ENCODE measurements at places on chromosomes 7 and 10.

DNA sequence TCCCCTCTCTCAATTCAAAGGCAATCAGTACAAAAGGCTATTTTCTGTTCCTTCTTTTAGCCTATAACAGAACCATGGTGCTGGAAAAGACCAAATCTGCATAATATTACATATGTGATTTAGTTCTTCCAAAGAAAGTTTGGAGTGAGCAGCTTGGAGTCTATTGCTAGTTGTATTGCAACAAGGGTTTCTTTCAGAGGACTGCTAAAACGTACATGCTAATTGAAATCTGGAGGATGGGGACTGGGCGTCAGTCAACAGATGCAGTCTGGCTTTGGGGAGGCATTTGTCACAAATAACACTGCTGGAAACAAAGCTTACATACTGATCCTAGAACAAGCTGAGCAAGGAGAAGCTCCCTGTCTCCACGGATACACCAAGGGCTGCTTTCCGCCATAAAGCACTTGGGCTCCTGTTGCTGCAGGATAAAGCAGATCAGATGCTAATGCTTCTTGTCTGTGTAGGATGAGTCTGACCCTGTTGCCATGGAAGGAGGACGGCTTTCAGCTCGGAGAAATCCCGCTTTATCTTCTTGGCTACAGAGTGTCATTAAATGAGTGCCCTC, 883.5 kb downstream of the SORCS1 start:
- DNase-seq, result no peak

GRCh38 chr7:43072530-43072929, 39.9 kb upstream of the HECW1 start:
- DNase-seq, result no peak

GRCh38 chr7:151905353-151905752, 28.4 kb upstream of the PRKAG2 start:
- no peak for DNase-seq

GRCh38 chr10:126203746-126204145, 184.5 kb downstream of the ADAM12 start:
- DNase-seq, result no peak

- peak; percentile 2 for DNase-seq
These were observed 45.3 kb upstream of the EN2 start for GRCh38 chr7:155412416-155413253.

DNA sequence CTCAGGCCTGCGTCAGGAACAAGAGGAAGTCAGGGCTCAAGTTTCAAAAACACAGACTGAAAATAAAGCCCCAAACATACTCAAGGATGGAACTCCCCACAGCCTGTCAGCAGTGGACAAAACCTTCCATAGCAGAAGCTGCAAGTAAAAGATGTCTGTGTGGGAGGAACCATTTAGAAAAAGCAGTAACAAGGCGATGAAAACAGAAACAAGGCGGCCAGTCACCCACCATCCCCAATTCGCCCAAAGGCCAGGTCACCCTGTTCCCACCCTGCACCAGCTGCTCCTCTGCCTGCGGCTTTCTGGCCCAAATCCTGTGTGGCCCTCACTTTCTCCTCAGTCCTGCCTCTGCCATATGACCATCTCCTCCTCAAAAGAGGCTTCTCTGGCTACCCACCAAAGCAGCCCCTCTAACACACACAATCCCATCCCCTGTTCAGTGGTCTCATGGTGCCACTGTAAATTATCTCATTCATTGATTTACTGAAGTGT, 27.8 kb downstream of the KCNMA1 start:
- DNase-seq, result no peak

DNA sequence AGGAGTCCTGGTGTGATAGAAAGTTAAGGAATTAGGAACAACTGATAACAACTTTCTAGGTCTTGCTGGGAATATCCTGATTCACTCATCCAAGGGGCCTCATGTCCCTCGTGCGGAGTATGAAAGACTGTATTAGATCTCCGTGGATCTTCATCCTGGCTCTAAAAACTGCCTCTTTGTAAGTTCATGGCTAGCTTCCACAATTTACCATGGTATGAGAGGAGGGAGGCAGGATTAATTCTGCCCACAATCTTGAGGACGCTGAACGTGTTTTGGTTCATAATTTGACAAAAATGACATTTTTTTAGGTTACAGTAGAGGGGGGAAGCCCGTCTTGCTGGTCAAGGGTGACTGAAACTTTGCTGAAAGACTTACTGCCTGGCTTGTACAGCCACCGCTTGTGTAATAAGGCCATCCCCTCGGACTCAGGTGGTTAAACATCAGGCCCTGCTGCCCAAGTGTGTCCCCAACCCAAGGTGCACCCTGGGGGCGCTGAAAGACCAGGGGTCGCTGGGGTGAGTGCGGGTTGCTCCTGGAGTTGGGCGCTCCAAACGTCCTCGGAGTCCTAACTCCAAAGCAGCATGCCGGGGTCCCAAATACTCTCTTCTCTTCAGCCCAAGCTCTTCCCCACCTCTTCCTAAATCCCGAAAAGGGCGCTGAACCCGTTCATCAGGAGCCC, 733 bp downstream of the HIBADH start:
- no peak for DNase-seq

GRCh38 chr10:88271761-88272543, 311.2 kb downstream of the RNLS start:
- DNase-seq, result no peak

DNA sequence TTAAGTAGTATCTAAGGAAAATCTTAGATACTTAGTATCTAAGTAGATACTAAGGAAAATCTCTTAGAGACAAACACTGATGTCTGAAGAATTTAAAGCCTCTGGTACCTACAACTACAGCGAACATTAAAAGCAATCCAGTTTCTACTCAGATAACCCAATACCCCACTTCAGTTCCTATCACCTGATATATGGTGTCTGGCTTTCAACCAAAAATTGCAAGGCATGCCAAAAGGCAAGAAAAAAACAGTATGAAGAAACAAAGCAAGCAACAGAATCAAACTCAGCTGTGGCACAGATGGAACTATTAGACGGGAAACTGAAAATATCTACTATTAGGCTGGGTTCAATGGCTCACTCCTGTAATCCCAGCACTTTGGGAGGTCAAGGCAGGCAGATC, 31.1 kb downstream of the ARHGAP12 start:
- DNase-seq, result no peak

GRCh38 chr10:132461103-132461682, 64.2 kb downstream of the PWWP2B start:
- no peak for DNase-seq

DNA sequence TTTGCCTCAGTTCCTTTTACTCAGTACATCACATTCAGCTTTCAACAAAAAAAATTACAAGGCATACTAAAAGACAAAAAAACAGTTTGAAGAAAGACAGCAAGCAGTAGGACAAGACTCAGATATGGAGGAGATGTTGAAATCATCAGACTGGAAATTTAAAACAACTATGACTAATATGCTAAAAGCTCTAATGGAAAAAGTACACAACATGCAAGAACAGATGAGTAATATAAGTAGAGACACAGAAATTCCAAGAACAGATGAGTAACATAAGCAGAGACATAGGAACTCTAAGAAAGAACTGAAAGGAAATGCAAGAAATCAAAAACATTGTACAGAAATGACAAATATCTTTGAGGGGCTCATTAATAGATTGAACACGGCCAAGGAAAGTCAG, 402.6 kb downstream of the NEBL start:
- no peak for DNase-seq

- no peak for DNase-seq
These were observed 2.0 kb downstream of the FBXL15 start for GRCh38 chr10:102422545-102423129.

- DNase-seq, result no peak
These were observed 18.5 kb downstream of the DLD start for GRCh38 chr7:107909445-107909844.

DNA sequence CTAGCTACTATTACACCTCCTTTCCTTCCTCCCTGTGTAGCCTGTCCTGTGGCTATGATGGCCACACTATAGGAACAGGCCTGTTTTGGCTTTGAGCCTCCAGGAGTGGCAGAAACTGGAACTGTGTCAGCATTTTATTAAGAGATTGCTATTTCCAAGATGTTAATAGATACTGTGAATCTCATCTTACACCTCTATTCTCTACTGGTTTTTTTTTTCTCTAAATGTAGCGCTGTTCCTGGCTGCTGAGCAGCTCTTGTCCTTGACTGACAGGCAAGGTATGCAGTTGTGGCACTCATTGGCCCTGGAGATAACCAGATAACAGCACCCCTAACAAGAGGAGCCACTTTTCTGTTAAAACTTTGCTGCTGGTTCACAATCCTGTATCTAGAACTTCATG, 119.5 kb downstream of the EXOC4 start:
- no peak for DNase-seq

DNA sequence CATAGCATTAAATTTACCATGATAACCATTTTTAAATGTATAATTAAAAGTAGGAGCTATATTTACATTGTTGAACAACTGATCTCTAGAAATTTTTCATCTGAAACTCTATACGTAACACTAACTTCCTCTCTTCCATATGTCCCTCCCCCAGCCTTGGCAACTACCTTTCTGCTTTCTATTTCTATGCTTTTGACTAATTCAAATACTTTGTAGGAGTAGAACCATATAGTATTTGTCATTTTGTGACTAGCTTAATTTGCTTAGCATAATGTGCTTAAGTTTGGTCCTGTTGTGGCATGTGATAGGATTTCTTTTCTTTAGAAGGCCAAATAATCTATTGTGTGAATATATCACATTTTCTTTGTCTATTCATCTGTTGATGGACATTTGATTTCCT, 225.3 kb upstream of the POT1 start:
- DNase-seq, result no peak

DNA sequence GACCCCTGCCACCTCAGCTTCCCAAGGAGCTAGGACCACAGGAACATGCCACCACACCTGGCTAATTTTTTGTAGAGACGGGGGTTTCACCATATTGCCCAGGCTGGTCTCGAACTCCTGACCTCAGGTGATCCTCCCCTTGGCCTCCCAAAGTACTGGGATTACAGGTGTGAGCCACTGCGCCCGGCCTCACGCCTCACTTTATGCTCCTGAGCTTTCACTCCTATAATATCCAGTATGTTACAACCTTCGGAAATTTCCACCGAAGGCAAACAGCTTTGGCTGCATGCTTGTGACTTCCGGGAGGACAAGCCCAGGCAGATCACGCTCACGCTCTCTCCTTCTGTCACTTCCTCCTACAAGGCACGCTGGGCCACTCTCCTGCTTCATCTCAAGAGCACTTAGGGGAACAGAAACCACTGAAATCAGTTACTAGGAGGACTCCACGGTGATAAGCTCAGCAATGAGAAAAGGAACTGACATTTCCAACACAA, 4.4 kb upstream of the MAD1L1 start:
- DNase-seq, result no peak

DNA sequence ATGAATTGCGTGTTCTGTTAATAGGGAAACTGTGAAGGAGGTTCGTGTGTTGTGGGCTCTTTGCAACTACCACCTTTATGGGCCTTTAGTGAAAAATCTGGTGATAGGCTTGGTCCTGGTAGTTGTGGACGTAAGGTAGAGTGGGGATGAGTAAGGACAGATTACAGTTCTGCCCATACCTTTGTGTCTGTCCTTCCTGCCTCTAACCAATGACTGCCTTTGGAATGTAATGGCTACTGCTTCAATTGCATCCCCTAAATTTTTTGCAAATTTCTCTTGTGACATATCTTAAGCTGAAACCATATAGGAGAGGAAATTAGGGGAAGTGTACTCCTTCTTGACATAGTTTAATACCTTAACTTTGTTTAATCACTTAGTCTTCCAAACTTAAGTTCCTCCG, 82.3 kb downstream of the ADK start:
- no peak for DNase-seq

GRCh38 chr10:48481385-48481784, 123.5 kb downstream of the ARHGAP22 start:
- no peak for DNase-seq

DNA sequence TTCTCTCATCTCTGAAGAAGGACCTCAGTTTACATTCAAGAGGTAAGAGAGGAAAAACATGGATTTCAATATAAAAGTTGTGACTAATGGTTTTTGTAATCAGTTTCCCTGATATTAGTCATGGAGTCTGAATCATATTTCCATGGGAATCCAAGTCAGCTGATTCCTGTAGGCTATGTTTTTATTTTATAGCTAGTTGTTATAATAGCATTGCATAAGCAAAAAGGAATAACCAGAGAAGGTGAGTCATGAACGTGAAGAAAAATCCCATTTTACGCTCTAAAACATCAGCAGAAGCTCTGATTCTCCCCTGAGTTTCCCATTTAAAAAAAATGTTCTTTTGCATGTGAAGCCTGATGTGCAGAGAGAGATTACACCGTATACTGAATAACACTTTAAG, 299.3 kb downstream of the SFMBT2 start:
- DNase-seq, result peak; percentile 18

- no peak for DNase-seq
These were observed 19.5 kb downstream of the NRP1 start for GRCh38 chr10:33314811-33315561.

DNA sequence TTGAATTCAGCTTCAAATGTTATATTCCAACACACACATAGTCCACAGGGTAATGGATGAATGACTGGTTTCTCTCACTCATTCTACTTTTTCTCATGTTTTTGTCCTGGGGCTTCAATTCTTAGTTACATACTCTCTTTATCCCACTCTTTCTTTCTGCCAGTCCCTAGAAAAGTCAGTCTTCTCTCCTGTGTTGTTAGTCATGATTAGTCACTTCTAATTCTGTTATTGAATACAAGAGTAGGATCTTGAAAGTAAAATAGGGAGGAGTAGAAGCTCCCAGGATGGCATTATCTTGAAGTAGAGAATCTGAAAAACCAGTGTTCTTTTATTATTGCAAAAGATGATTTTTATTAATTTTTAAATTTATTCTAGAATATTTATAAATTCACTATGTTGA, 45.5 kb upstream of the CALCR start:
- DNase-seq, result no peak

- DNase-seq, result no peak
These were observed 405.5 kb downstream of the RPS24 start for GRCh38 chr10:78438907-78439809.

DNA sequence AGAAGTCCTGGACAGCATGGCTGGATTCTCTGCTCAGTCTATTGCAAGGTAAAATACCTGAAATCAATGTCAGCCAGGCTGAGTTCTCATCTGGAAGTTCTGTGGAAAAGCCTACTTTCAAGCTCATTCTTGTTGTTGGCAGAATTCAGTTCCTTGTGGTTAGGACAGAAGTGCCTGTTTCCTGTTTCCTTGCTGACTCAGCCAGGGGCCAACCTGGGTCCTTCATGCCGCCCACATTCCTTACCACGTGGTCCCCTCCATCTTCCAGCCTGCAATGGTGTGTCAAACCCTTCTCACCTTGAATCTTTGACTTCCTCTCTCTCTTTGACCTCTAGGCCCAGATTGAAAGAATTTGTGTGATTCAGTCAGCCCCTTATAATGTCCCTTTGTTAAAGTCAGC, 197.1 kb upstream of the STK17A start:
- no peak for DNase-seq

DNA sequence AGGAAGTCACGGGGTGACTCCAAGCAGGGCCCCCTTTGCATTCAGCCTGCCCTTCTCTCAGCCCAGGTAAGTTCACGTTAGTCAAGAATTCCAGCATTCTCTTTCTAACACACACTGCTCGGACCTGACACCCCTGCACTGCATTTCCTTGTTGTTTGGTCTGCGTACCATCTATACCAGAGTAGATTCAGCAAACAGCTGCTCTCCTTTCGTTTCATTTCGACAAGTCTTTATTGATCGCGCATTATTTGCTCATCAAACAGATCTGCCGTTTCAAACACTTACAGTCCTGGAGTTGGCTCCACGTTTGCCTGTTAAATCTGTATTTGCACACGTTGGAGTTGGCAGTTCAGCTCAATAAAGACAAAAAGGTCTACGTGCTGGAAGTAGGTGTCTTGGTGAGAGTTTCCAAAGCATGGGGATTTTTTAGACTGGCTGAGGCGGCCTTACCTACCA, 495.1 kb downstream of the RPS24 start:
- DNase-seq, result no peak

Data from glomerular endothelial cell (primary cell).